ENCODE measurements at places on chromosomes 3 and 15.

- peak; percentile 57 for DNase-seq
These were observed 102.2 kb downstream of the CD47 start for GRCh38 chr3:107988460-107989175.

DNA sequence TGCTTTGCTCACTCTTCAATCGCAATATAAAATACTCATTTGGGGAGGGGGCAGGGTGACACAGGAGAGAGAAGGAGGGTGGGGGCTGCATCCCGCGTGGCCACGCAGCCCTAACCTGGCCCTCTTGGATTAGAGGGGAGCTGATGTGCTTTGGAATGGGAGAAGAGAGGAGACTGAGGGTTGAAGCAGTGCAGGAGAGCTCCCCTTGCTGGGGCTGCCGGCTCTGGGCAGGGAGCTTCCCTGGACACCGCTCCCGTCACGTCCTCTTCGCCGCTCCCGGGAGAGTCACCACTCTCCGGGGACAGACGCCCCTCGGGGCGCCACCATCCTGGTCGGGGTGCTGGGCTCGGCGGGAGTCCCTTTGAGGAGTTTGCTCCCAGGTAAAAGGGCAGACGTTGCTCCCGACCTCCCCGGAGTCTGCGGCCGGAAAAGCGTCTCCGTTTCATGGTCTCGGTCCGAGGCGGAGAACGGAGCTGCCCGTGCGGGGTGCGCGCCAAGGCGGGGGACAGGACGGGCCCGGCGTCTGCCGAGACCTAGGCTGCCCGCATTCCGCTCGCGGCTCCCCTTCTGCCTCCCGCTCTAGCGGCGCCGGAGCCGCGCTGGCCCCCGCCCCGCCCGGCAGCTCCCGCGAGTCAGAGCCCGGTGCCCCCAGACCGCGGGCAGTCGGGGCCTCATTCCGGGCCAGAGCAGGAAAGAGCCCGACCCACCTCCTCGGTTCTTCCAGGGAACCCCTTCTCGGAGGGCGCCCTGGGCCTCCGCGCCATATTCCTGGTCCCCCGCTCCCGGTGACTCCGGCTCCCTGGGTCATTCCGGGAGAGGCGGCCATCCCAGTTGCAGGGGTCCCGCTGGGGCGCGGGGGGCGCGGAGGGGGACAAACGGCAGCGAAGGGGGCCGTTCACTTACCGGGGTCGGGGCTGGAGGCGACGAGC is 603 bp downstream of the SLC7A14 start:
- no peak for DNase-seq

GRCh38 chr15:51603002-51603401 is 19.6 kb downstream of the DMXL2 start:
- DNase-seq, result no peak

- DNase-seq, result no peak
These were observed 790 bp downstream of the PARP14 start for GRCh38 chr3:122681284-122681973.

GRCh38 chr3:96813134-96813819 is 1.1 kb upstream of the EPHA6 start:
- DNase-seq, result peak; percentile 75

GRCh38 chr3:65946438-65946837 is 92.3 kb downstream of the MAGI1 start:
- DNase-seq, result no peak

DNA sequence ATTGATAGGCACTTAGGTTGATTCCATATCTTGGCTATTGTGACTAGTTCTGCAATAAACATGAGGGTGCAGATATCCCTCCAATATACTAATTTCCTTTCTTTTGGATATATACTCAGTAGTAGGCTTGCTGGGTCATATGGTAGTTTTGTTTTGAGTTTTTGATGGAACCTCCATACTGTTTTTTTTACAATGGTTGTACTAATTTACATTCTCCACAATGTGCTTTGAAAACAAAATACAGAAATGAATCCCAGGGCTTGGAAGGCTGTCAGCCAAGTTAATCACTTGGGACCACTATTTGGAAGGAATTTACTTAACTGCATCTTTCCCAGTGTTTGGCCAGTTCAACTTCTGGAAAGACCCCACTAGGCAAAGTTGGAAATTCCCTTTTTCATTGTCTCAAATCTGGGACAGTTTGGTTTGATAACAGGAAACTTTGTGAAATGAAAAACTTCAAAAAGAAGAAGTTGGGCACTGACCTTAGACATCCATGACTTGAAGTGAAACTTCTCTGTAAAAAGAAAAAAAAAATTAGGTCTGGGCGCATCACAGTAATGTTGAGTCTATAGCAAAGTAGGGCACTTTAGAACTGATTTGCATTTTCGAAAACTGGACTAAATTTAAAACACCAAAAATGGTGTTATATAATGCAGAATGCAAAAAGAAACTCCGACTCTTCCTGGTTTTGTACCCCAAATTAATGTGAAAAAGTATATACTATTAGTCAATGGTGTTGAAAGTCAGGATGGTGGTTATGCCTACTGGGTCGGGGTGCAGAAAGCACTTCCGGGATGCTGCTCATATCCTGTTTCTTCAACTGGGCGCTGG is 6.0 kb downstream of the CTSH start:
- DNase-seq, result no peak

DNA sequence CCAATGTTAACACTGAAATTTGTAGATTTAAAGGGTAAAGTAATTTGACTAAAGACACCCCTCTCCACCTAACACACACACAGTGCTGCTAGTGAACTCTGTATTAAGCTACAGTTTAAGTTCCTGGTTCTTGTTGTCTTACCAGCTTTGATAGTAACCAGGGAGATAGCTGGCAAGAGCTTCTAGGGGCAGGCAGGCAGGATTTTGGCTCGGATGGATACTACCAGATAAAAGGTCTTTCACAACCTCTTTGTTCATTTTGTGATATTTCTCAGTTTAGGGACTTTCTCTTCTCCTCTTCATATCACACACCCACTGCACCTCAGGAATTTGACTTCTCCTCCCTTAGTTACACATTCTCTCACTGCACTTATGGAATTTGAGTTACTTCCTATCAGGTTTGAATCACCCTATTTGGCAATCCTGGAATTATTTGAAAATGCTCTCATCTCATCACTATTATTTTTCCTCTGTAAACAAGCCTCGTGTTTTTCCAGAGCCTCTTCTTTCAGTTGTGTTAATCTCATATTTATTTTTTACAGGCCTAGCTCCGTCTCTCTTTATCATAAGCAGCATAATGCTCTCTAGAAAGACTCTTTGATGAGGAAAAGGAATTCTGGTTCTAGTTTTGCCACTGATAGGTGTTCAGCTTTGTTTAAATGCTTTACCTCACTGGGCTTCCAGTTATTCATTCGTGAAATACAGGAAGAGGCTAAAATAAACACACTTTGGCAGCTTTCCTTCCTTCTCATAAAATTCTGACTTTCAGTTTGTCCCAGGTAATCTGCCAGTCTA is 23.0 kb upstream of the CLDN1 start:
- DNase-seq, result peak; percentile 100
